ENCODE measurements at places on chromosomes 3 and 15.

- DNase-seq, result no peak
- H3K36me3 ChIP-seq, result no peaks in the 10 kb centered on the region
- H3K27ac ChIP-seq, result no peak overlapping the region
- no peaks in the 10 kb centered on the region for H3K4me1 ChIP-seq
- no peak overlapping the region for H3K4me3 ChIP-seq
- H3K27me3 ChIP-seq, result no peaks in the 10 kb centered on the region
Observed at GRCh38 chr3:174413062-174413912, 445.8 kb upstream of the NAALADL2 start.

- H3K36me3 ChIP-seq, result no peaks in the 10 kb centered on the region
- no peaks in the 10 kb centered on the region for H3K4me1 ChIP-seq
- peak overlapping the region; percentile 37 for H3K27ac ChIP-seq
- no peak overlapping the region for H3K4me3 ChIP-seq
- H3K27me3 ChIP-seq, result peaks cover 26% of the 10 kb centered on the region
Observed at GRCh38 chr3:127207727-127208482, 15.0 kb downstream of the PRR23E start.

DNA sequence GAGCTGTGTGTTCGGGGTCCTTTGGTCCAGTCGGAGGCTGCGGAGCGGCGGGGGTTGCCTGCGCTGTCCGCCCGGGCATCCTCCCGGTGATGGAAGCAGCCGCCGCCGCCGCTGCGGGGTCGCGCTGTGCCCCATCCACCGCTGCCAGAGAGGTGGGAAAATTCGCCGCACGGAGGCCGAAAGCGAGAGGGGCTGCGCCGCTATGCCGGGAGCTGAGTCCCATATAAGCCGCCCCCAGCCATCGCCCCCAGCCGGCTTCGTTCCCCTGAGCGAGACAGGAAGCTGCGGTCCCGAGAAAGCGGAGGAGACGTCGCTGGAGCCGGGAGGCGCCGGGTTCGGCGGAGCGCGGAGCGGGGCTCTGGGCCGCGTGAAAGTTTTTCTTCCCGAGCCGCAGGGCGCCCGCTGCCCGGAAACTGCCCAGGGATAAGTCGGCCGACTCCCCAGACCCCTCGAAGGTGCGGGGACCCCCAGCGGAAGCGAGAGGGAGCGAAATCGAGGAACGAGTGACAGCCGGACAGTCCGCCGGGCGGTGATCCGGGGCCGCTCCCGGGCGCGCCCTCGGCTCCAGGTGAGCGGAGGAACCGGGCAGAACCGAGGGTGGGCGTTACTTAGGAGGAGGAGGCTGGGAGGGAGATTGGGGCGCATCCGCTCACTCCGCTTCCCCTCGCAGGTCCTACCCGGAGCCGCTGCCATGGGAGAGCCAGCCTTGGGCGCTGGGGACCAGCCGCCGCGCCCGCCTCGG, 574 bp downstream of the CHST2 start:
- H3K27ac ChIP-seq, result peak overlapping the region; percentile 85
- no peaks in the 10 kb centered on the region for H3K36me3 ChIP-seq
- peaks cover 39% of the 10 kb centered on the region for H3K4me1 ChIP-seq
- H3K4me3 ChIP-seq, result peak overlapping the region; percentile 94
- no peaks in the 10 kb centered on the region for H3K27me3 ChIP-seq

DNA sequence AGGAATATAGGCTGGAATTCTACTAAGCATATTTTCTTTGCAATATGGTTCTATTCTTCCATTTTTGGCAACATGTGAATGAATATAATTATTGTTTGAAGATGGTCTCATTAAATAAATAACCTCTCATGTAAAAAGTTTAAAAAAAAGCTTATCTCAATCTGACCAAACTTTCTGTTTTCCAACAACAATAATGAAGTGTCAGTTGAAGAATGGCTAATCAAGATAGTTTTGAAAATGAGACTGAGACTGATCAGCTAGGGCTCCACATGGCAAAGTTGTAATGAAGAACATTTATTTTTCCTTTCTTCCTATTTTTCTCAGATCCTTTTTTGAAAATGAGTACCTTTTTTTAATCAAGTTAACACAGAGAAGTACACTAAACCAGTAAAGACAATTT, 117.4 kb downstream of the GALK2 start:
- peaks cover 12% of the 10 kb centered on the region for H3K4me1 ChIP-seq
- peaks cover 35% of the 10 kb centered on the region for H3K36me3 ChIP-seq
- H3K4me3 ChIP-seq, result no peak overlapping the region
- no peaks in the 10 kb centered on the region for H3K27me3 ChIP-seq
- DNase-seq, result no peak

- no peak for DNase-seq
- H3K4me1 ChIP-seq, result no peaks in the 10 kb centered on the region
- no peaks in the 10 kb centered on the region for H3K27me3 ChIP-seq
- H3K4me3 ChIP-seq, result no peak overlapping the region
Observed at GRCh38 chr3:52121464-52121805, 32.8 kb downstream of the POC1A start.

DNA sequence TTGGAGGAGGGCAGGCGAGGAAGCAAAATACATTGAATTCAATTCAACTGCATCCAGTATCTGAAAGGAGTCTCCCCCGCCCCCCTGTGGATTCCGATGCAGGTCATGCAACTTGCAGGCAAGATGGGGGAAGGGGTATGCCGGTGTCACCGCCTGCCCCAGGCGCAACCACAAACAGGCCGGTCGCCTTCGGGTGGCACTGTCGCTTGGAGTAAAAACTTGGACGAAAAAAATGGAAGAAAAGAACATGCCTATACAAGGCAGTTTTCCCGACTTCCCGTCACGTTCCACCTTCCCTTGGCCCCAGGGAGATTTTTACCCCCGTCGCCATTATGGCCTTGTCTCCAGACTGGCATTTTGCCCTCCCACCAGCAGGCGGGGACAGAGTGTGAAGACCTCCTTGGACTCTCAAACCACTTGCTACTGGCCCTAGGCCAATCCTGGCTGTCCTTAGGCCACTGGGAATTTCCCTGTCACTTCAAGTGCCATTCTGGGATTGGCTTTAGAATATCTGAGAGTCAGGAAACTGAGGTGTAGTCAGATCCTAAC, 1.6 kb upstream of the NTRK3 start:
- no peak for DNase-seq
- peaks cover 20% of the 10 kb centered on the region for H3K4me1 ChIP-seq
- peaks cover 68% of the 10 kb centered on the region for H3K27me3 ChIP-seq

DNA sequence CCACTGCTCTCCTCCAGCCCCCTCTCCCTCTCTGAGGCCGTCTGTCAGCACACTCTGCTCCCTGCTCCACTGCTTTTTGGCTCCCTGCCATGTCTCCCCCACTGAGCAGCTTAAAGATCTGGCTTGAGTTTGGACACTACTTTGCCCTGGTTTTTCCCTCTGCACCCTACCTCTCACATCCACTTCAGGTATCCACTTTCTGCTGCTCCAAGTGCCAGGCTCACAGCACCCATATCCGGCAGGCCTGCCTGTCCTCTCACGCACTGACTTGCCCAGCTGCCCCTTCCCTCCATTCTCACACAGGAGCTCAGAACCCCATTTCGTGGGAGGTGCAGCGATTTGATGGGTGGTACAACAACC, 3.7 kb downstream of the DUOX1 start:
- peak overlapping the region; percentile 57 for H3K27ac ChIP-seq
- H3K4me1 ChIP-seq, result peaks cover 15% of the 10 kb centered on the region
- H3K4me3 ChIP-seq, result no peak overlapping the region
- DNase-seq, result no peak
- no peaks in the 10 kb centered on the region for H3K36me3 ChIP-seq

DNA sequence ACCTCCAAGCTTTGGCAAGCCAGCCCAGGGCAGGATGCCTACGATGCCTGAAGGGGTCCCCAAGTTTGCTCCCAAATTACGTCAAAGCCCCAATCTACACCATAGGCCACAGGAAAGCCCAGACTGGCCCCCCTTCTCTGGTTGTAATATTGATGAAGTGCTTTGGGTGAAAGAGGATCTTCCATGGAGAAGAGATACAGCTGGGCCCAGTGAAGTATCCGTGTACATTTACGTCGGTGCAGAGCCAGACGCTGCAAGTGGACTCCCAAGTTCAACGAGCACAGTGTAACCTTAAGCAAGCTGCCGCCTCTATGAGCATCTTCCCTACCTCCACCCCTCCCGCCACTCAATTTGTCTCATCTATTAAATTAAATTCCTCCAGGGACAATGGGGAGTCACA, 100.1 kb upstream of the TPM1 start:
- peaks cover 28% of the 10 kb centered on the region for H3K27me3 ChIP-seq
- H3K27ac ChIP-seq, result no peak overlapping the region
- H3K4me1 ChIP-seq, result no peaks in the 10 kb centered on the region
- no peak overlapping the region for H3K4me3 ChIP-seq

- H3K4me1 ChIP-seq, result peaks cover 18% of the 10 kb centered on the region
- no peaks in the 10 kb centered on the region for H3K27me3 ChIP-seq
- DNase-seq, result no peak
- no peaks in the 10 kb centered on the region for H3K36me3 ChIP-seq
- peak overlapping the region; percentile 78 for H3K27ac ChIP-seq
Observed at GRCh38 chr15:90060797-90061196, 41.5 kb downstream of the IDH2 start.

DNA sequence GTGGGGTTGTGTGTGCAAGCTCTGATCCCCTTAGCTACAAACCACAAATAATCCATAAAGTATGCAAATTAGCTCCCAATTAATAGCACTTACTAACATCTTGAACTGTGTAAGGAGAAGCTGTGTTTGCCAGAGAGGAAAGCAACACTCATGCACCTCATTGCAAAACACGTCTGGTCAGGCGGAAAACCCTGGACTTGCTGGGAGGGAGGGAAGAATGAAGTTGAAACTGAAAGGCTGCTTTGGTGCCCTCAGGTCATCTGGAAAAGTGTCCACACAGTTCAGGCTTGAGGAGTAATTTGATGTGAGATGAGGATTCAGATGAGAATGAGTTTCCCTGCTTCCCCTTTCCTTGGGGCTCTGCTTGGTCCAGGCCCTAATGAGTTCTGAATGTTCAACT, 185.5 kb upstream of the ANKRD28 start:
- H3K27ac ChIP-seq, result no peak overlapping the region
- H3K36me3 ChIP-seq, result peaks cover 6% of the 10 kb centered on the region
- H3K27me3 ChIP-seq, result no peaks in the 10 kb centered on the region
- no peak for DNase-seq

- no peak overlapping the region for H3K27ac ChIP-seq
- peaks cover 37% of the 10 kb centered on the region for H3K4me1 ChIP-seq
- peaks cover 33% of the 10 kb centered on the region for H3K36me3 ChIP-seq
- DNase-seq, result no peak
Observed at GRCh38 chr3:143989461-143989860, 17.8 kb downstream of the DIPK2A start.

GRCh38 chr15:36590838-36591237, 11.4 kb downstream of the CDIN1 start:
- no peak overlapping the region for H3K4me3 ChIP-seq
- no peak for DNase-seq
- H3K27ac ChIP-seq, result no peak overlapping the region

GRCh38 chr3:79461129-79461792, 306.5 kb downstream of the ROBO1 start:
- H3K4me1 ChIP-seq, result no peaks in the 10 kb centered on the region
- no peaks in the 10 kb centered on the region for H3K27me3 ChIP-seq
- no peak for DNase-seq
- H3K27ac ChIP-seq, result no peak overlapping the region

DNA sequence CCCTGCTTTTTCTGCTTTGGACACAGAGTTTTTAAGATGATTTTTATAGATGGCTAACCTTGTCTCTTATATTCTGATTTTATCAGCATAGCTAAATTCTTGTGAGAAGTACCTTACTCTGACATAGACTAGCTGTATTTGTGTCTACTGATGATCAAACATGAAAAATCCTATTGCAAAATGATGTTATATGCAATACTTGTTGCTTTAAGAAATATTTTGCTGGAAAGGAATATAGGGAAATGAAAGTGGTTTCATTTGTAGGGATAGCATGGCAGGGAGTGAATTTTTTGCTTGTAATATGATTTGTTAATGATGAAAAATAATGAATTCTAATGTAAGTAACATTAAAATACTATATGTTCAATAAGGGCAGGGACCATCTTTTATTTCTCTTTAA, 35.9 kb downstream of the CFAP91 start:
- no peaks in the 10 kb centered on the region for H3K36me3 ChIP-seq
- no peak overlapping the region for H3K27ac ChIP-seq
- no peaks in the 10 kb centered on the region for H3K4me1 ChIP-seq
- no peak for DNase-seq
- H3K4me3 ChIP-seq, result no peak overlapping the region
